AG04450 (cell line): ENCODE measurements at places on chromosomes 11 and 22.
A peak's percentile ranks its signal among the peaks of the same experiment; 100 is the strongest.

DNA sequence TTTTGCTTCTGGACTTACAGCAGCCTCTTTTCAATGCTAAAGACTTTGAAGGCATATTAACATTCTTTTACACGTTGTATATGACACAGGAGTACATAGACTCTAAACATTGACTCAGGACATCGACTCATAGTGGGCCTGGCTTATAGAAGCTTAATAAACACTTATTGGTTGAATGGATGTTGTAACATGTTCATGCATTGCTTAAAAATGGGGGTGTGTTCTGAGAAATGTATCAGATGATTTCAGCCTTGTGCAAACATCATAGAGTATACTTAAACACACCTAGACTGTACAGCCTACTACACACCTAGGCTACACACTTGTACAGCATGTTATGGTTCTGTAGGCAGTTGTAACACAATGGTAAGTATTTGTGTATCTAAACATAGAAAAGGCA is 17.9 kb downstream of the TTC17 start:
- DNase-seq: peak; percentile 59

- no peak for DNase-seq
Observed at GRCh38 chr11:65440831-65441499, 18.4 kb downstream of the NEAT1 start.

DNA sequence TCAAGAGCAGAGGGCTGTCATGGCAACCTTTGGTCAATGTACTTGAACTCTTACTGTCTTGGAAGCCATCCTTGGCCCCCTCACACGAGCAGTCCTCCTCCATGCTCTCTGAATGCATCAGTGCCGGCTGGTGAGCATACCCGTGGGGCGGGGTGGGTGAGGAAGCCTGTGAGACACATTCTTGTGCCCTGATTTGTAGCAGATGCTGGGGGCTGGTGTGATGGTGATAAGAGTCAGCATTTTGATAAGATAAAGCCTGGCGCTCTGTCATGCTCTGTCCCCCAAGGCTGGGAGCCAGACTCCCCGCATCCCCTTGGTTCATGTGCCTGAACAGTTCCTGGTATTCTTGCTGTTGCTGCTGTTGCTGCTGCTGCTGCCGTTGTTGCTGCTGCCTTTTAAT is 20.5 kb upstream of the APOA1 start:
- DNase-seq: no peak

DNA sequence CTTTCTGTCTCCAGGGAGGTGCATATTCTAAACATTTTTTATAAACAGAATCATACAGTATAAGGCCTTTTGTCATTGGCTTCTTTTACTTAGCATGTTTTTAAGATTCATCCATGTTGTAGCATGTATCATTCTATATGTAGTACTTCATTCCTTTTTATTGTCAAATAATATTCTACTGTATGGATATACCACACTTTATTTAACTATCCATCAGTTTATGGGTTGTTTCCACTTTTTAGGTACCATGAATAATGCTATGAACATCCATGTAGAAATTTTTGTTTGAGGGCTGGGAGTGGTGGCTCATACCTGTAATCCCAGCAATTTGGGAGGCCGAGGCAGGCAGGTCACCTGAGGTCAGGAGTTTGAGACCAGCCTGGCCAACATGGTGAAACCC is 73.1 kb downstream of the PHF21A start:
- no peak for DNase-seq

GRCh38 chr22:44172370-44173108 is 8.2 kb upstream of the PARVG start:
- no peak for DNase-seq

DNA sequence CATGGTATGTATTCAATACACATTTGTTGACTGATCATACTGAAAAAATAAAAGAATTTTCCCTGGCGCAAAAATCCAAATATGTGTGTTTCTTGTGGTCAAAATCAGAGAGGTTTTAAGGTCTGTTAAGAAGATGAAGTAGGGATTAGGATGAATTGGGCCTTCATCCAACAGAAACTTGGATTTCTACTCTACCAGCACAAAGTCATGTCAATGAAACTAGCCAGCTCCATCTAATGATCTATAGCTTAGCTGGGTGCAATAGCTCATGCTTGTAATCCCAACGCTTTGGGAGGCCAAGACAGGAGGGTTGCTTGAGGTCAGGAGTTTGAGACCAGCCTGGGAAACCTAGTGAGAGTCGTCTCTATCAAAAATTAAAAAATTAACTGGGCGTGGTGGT is 65.5 kb downstream of the USP35 start:
- no peak for DNase-seq

DNA sequence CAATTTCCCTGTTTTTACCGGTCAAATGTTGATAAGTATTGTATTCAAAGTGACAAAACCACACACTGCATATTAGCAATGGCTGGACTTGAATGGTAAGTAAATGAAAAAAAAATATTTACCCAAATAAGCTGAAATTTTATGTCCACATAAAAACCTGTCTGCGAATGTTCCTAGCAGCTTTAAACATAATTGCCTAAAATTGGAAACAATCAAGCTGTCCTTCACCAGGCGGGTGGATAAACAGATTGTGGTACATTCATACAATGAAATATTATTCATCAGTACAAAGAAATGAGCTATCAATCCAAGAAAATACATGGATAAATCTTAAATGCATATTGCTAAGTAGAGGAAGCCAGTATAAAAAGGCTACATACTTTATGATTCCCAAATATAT is 1067.8 kb downstream of the LRRC4C start:
- DNase-seq: no peak

- DNase-seq: peak; percentile 10
Observed at GRCh38 chr11:112128483-112129121, 35.3 kb downstream of the IL18 start.

- no peak for DNase-seq
Observed at GRCh38 chr11:118633319-118633690, 25.9 kb downstream of the PHLDB1 start.

- no peak for DNase-seq
Observed at GRCh38 chr11:63884196-63884932, 32.6 kb downstream of the RCOR2 start.

DNA sequence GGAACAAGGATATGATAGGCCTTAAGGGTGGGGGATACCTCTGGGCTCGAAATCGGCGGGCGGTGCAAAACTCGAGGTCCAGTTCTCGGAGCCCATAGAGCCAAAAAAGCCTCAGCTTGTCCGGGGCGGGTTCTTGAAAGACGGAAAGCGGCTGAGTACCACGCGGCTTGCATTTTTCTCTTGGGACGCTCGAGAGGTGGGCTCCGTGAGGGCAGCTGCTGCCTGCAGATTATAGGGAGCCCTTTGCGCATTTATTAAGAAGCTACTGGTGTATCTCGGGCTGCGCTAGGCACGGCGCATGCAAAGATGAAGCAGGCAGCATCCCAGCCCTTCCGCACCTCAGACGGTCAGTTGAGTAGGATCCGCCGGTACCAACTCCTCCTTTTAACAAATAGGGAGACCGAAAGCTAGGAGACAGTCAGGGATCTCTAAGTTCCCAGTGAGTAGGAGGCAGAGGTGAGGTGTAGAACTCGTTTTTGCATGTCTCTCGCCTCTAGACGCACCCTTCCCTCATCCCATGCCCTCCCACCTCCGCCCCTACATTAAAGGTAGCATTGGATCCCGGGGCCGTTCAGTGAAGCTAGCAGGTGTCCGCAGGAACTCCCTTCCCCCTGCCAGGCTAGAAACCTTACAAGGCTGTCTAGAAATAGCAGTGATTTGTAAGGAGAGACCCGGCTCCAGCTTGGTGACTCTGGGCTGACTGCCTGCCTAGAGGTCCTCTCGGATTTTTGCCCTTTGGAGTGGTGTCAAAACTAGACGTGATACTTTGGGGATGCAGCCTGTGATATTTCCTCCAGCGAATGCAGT is 768 bp downstream of the LDHA start:
- no peak for DNase-seq

DNA sequence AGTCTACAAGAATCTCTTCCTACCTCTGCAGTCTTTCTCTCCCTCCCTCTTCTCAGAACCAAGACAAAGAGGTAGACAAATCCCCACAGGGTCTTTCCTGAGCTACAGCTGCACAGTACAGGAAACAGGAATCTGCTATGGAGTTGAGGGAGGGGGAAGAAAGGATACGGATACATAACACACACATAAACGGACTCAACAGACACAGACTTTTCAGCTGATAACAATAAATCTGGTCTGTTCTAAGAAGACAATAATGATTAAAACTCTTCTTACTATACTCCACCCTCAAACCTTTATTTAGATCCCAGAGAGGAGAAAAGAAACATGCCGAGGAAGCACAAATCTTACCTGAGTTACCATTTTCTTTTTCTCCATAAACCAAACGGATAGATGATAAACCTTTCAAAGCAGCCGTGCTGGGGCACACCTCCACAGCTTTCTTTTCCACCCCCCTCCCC is 122.2 kb downstream of the APOL5 start:
- DNase-seq: no peak

DNA sequence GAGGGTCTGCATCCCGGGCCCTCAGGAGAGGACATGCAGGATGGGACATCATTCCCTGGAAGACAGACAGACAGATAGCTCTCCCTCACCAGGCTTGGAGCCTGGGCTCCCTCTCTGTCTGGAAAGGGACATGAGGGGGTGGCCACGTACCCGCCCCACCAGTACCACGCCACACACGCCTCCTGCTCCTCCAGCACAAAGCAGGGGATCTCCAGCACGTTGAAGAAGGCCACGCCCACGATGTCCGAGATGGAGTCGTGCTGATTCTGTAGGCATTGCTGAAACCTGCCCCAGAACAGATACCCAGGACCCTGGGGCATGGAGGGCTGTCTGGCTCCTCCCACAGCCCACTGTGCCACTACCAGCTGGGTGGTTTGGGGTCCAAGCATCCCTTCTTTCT is 2.2 kb downstream of the PLA2G3 start:
- no peak for DNase-seq

- no peak for DNase-seq
Observed at GRCh38 chr11:74443071-74443864, 24.1 kb downstream of the KCNE3 start.

- DNase-seq: peak; percentile 26
Observed at GRCh38 chr11:58006940-58007339, 16.7 kb upstream of the OR9Q1 start.

- DNase-seq: no peak
Observed at GRCh38 chr11:104876861-104877431, 21.3 kb downstream of the CASP12 start.

DNA sequence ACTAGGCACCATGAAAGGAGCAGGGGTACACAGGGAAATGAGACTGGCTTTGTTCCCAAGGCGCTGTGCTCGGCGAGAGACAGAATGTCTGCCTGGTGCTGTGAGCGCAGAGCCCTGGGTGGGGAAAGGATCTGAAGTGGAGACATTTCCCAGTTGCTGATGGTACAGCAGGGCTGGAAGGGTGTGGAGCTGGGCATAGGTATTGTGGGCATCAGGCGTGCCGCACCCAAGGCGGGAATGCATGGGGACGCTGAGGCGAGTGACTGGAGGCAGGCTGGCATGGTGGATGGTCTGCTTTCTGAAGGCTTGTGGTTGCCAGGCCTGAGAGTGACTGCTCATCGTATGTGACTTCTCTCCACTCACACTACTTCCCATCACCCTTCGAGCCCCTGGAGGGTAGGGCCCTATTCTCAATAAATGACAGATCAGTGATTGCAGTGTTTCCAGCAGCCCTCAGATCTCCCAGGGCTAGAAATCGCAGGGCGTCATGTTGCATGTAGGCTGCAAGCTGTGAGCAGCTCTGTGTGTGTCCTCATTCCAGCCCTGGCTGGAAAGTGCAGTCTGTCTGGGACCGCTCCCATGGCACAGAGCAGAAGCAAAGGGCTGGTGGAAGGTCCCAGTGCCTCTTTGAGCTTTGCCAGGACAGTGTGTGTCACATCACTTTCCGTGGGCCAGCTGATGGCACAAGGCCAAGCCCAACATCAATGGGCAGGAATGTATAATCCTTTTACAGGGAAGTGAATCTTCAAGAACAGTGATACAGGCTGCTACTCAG is 67.7 kb downstream of the TBC1D22A start:
- DNase-seq: no peak

DNA sequence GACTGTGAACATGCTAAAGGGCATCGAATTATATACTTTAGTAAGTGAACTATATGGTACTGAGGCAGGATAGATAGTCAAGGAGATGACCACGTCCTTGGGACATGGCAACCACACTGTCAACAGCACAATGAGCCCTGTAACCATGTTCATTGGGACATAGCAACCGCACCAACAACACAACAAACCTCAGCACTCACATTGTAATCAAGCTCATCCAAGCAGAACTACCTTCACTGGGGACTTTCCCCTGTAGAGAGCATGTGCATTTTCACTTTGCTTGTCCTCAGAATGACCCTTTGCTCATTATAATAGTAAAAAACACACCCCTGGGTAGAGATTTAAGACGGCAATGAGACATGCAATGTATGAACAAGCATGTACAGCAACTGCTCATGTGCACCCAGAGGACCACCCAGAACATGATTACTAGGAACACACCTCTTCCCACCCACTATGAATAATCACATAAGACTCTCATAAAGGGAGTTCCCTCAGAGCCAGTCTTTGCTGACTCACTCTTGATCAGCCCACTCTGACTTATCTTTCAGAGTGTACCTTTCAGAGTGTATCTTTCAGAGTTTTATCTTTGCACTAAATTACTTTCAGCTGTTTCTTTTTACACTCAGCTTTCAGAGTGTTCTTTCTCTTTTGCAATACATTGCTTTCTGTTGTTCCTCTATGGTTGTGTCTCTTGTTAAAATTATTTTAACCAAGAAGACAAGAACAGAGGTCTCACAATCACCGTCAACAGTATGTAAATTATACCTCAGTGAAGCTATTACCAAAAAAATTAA is 4.1 kb upstream of the PLAAT2 start:
- DNase-seq: peak; percentile 34

DNA sequence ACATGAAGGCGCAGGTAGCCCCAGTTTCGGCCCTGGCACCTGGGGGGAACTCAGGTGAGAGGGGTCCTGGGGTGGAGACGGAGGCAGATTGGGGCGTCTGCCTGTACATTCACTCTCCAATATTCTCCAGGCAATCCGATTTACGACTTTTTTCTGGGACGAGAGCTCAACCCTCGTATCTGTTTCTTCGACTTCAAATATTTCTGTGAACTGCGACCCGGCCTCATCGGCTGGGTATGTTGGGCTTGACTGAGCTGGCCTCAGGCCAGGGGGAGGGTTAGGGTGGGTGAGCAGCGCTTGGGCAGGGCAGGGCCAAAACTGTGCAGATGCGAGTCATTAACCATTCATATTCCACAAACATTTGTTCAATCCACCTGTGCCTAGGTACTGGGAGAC is 1.7 kb downstream of the TM7SF2 start:
- DNase-seq: no peak
